ENCODE measurements at places on chromosomes 2 and 18. TPM values are rescaled to one million over a fixed set of nuclear protein-coding genes. Genes with fewer than 3 reads are reported as not detected.

GRCh38 chr2:240252872-240253511 is 112.5 kb upstream of the OTOS start:
- H3K4me3 ChIP-seq, result no peak overlapping the region
- no peak for DNase-seq

GRCh38 chr2:228652366-228652765 is 470.9 kb upstream of the SPHKAP start:
- H3K36me3 ChIP-seq, result no peaks in the 10 kb centered on the region
- H3K4me3 ChIP-seq, result no peak overlapping the region
- no peaks in the 10 kb centered on the region for H3K27me3 ChIP-seq
- DNase-seq, result no peak
- H3K27ac ChIP-seq, result no peak overlapping the region
- H3K4me1 ChIP-seq, result peaks cover 22% of the 10 kb centered on the region

GRCh38 chr2:176364273-176364977 is 95.2 kb downstream of the MTX2 start:
- no peak overlapping the region for H3K27ac ChIP-seq
- H3K4me1 ChIP-seq, result no peaks in the 10 kb centered on the region
- no peak overlapping the region for H3K4me3 ChIP-seq
- H3K27me3 ChIP-seq, result no peaks in the 10 kb centered on the region

GRCh38 chr2:86017901-86018896 is 87.5 kb downstream of the POLR1A start:
- H3K27me3 ChIP-seq, result no peaks in the 10 kb centered on the region
- peaks cover 10% of the 10 kb centered on the region for H3K4me1 ChIP-seq
- H3K36me3 ChIP-seq, result no peaks in the 10 kb centered on the region

DNA sequence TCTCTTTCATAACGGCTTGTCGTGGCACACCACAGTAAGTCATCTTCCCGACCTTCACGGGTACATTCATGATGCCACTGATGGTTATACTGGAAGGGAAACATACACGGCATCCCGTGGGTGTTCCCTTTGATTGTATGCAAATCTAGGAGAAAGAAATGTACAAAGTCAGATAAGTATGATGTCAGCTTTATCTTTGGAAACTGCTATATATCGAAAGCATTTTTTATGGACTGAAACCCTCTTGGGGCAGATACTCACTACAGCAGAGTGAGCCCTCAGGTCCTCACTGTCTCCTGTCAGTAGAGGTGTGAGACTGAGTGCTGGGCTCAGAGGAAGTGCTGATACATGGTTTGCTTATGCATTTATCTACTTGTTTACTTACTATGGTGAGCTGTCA is 20.4 kb downstream of the PLA2R1 start:
- no peaks in the 10 kb centered on the region for H3K27me3 ChIP-seq
- DNase-seq, result no peak
- no peak overlapping the region for H3K4me3 ChIP-seq
- no peak overlapping the region for H3K27ac ChIP-seq
- no peaks in the 10 kb centered on the region for H3K4me1 ChIP-seq

DNA sequence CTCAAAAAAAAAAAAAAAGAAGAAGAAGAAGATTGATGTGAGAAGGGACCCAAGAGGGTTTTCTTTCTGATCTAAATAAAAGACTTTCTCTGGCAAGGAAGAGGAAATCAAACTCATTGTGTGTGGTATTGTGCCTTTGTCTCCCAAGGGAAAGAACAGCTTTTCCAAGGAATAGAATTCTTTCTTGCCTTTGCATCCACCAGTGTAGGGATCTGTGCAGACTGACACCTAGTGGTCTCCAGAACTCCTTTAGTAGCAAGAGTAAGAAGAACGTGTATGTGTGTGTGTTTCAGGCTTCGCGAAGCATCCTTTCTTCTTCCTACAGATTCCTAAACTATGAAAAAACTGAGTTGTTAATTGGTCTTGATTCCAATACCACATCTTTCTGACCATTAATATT is 33.5 kb upstream of the CRIM1 start:
- H3K27me3 ChIP-seq, result no peaks in the 10 kb centered on the region
- no peak overlapping the region for H3K27ac ChIP-seq
- no peaks in the 10 kb centered on the region for H3K36me3 ChIP-seq
- no peaks in the 10 kb centered on the region for H3K4me1 ChIP-seq

Gene CMPK2
- total RNA-seq, result 3.8 TPM

- no peak for DNase-seq
- no peaks in the 10 kb centered on the region for H3K27me3 ChIP-seq
- no peaks in the 10 kb centered on the region for H3K36me3 ChIP-seq
- no peak overlapping the region for H3K4me3 ChIP-seq
Measured at GRCh38 chr18:25247725-25248124, 104.2 kb downstream of the ZNF521 start.

GRCh38 chr2:182866461-182867406 is at the start of gene FRZB:
FRZB (minus strand) TSS chr2:182866637; CDS start chr2:182866552, 85 bp downstream.
- peak; percentile 50 for DNase-seq
- no peaks in the 10 kb centered on the region for H3K4me1 ChIP-seq
- H3K4me3 ChIP-seq, result no peak within 1 kb of the TSS
- H3K36me3 ChIP-seq, result no peaks in the 10 kb centered on the region
- H3K27me3 ChIP-seq, result no peaks in the 10 kb centered on the region

DNA sequence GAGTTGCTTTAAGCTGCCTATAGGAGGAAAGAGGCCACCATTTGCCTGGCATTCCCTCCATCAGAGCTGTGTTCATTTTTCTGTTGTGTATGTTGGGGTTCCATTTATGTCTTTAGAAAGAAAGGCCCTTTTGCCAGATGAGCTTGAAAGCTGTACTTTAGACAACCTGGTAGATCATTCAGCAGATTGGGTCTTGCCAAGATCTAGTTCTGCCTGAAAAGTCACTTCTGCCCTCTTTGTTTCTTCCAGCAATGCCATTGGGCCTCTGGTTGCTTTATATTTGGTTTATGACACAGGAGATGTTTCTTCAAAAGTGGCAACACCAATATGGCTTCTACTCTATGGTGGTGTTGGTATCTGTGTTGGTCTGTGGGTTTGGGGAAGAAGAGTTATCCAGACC is 14.4 kb downstream of the SLC20A1 start:
- no peaks in the 10 kb centered on the region for H3K27me3 ChIP-seq
- H3K27ac ChIP-seq, result no peak overlapping the region
- no peak overlapping the region for H3K4me3 ChIP-seq
- H3K36me3 ChIP-seq, result peaks cover 23% of the 10 kb centered on the region

GRCh38 chr2:18436503-18437005 is 123.9 kb downstream of the RDH14 start:
- H3K27ac ChIP-seq, result no peak overlapping the region
- H3K27me3 ChIP-seq, result no peaks in the 10 kb centered on the region
- H3K4me3 ChIP-seq, result no peak overlapping the region
- H3K36me3 ChIP-seq, result no peaks in the 10 kb centered on the region
- no peaks in the 10 kb centered on the region for H3K4me1 ChIP-seq

Gene ANKRD29
- 0.76 TPM for total RNA-seq

Gene CGREF1
- 1.1 TPM for total RNA-seq

Gene RUFY4
- not detected for total RNA-seq

Gene ALLC
- not detected for total RNA-seq

DNA sequence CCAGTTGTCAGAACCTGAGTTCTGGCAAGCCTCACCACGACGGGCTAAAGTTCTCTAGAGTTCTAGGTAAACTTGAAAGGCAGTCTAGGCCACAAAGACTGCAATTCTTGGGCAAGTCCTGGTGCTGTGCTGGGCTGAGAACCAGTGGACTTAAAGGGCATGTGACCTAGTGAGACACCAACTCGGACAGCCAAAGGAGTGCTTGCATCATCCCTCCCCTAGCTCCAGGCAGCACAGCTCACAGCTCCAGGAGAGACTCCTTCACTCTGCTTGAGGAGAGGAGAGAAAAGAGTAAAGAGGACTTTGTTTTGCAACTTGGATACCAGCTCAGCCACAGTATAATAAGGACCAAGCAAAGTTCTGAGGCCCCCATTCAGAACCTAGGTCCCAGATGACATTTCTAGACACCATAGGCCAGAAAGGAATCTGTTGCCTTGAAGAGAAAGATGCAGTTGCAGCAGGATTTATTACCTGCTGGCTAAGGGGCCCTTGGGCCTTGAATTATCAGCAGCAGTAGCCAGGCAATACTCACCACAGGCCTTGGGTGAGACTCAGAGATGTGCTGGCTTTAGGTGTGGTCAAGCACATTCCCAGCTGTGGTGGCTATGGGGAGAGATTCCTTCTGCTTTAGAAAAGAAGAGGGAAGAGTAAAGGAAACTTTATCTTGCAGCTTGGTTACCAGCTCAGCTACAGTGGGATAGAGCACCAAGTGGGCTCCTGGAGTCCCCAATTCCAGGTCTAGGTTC is 51.8 kb downstream of the UPP2 start:
- H3K4me1 ChIP-seq, result no peaks in the 10 kb centered on the region
- no peaks in the 10 kb centered on the region for H3K36me3 ChIP-seq
- no peak overlapping the region for H3K4me3 ChIP-seq

Gene ZEB2
- total RNA-seq, result 4.8 TPM

- no peaks in the 10 kb centered on the region for H3K27me3 ChIP-seq
- H3K4me3 ChIP-seq, result no peak overlapping the region
- no peak overlapping the region for H3K27ac ChIP-seq
- H3K4me1 ChIP-seq, result no peaks in the 10 kb centered on the region
- DNase-seq, result no peak
Measured at GRCh38 chr2:225998653-225999052, 599.1 kb downstream of the NYAP2 start.

Gene DSG1
- not detected for total RNA-seq

GRCh38 chr18:72762515-72763122 is 105.2 kb downstream of the NETO1 start:
- no peak overlapping the region for H3K27ac ChIP-seq
- H3K36me3 ChIP-seq, result no peaks in the 10 kb centered on the region
- no peak for DNase-seq
- H3K27me3 ChIP-seq, result no peaks in the 10 kb centered on the region
- no peak overlapping the region for H3K4me3 ChIP-seq

DNA sequence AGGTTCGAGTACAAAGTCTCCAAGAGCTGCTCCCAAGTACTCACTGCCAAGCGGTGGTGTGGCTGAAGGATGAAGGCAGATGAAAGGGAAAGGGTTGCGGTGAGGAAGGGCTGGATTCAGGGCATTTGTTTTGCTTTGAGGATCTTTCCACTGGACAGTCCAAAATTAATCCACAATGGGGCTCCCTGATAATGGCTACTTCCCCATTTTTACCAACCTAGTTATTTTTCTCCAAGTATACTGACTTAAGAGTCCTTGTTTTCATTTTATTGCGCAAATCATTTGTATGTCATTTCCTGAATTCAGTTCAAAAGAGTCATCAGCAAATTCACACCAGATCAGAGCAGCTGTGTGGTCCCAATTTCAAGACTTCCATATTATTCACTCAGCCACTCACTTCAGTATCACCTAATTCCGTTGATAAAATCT is 464 bp upstream of the SESTD1 start:
- H3K27me3 ChIP-seq, result no peaks in the 10 kb centered on the region
- peaks cover 13% of the 10 kb centered on the region for H3K4me1 ChIP-seq
- H3K27ac ChIP-seq, result peak overlapping the region; percentile 86
- peak overlapping the region; percentile 63 for H3K4me3 ChIP-seq

Gene ABCA12
- total RNA-seq, result 0.03 TPM

GRCh38 chr2:198546122-198546521 is 741.7 kb downstream of the PLCL1 start:
- no peak overlapping the region for H3K4me3 ChIP-seq
- no peak for DNase-seq
- no peaks in the 10 kb centered on the region for H3K27me3 ChIP-seq
- no peak overlapping the region for H3K27ac ChIP-seq

DNA sequence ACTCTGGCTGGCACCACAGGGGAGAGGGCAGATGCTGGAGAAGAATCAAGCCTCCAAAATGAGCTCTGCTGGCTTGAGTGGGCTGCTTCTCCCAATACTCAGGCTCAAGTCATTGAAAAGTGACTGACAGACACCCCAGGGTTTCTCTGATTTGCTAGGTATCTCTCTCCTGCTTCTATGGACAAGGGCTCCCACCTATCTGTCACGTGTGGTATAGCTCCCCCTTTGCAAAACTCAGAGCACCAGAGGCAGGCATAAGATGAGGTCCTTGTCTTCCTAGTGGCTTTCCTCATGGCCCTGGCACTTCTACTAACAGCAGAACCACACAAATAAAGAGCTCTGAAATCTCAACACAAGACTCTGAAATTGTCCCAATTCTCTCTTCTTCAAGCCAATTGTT is 105.2 kb downstream of the GALNT14 start:
- no peak overlapping the region for H3K27ac ChIP-seq
- no peak for DNase-seq
- no peaks in the 10 kb centered on the region for H3K27me3 ChIP-seq
- H3K4me3 ChIP-seq, result no peak overlapping the region
- H3K4me1 ChIP-seq, result no peaks in the 10 kb centered on the region

Gene WBP1
- 29.1 TPM for total RNA-seq

Gene UGT1A10
- total RNA-seq, result not detected

GRCh38 chr2:86566821-86567190 is 3.6 kb upstream of the CHMP3 start:
- H3K36me3 ChIP-seq, result no peaks in the 10 kb centered on the region
- no peak overlapping the region for H3K4me3 ChIP-seq
- H3K27me3 ChIP-seq, result no peaks in the 10 kb centered on the region
- H3K4me1 ChIP-seq, result peaks cover 2% of the 10 kb centered on the region
- DNase-seq, result no peak
- H3K27ac ChIP-seq, result peak overlapping the region; percentile 73

DNA sequence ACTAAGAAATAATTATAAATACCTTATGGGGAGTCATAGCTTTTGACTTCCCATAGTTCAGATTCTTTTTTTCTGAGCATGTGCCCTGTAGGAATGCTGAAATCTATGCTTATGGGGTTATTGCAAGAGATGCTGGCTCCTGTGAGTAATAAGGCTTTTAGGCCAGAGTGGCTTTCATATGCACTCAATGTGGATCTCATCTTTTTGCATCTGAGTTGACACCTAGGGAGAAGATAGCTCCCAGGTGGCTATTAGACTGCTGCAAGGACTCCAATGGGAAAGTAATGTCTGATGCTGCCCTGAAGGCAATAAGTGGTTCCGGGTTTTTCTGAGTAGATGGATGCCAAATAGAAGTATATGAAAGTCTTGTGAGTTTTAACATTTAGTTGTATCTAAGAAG is 21.0 kb downstream of the DNAH6 start:
- DNase-seq, result no peak
- no peak overlapping the region for H3K27ac ChIP-seq
- H3K36me3 ChIP-seq, result no peaks in the 10 kb centered on the region
- H3K4me3 ChIP-seq, result no peak overlapping the region
- H3K27me3 ChIP-seq, result no peaks in the 10 kb centered on the region

Gene LYPD6
- 2.7 TPM for total RNA-seq

GRCh38 chr18:45547910-45548309 is 67.4 kb upstream of the SLC14A2 start:
- no peak overlapping the region for H3K27ac ChIP-seq
- H3K36me3 ChIP-seq, result no peaks in the 10 kb centered on the region
- H3K4me1 ChIP-seq, result no peaks in the 10 kb centered on the region
- no peak overlapping the region for H3K4me3 ChIP-seq
- no peaks in the 10 kb centered on the region for H3K27me3 ChIP-seq
- no peak for DNase-seq

GRCh38 chr2:206150168-206150567 is 9.1 kb downstream of the NDUFS1 start:
- peaks cover 3% of the 10 kb centered on the region for H3K4me1 ChIP-seq
- no peak for DNase-seq
- H3K36me3 ChIP-seq, result peaks cover 19% of the 10 kb centered on the region
- H3K27ac ChIP-seq, result no peak overlapping the region
- H3K4me3 ChIP-seq, result no peak overlapping the region
- no peaks in the 10 kb centered on the region for H3K27me3 ChIP-seq
